Breast epithelium (tissue), 4 donors: ENCODE measurements at places on chromosomes 2 and 18. TPM values are rescaled to one million over a fixed set of nuclear protein-coding genes. Genes with fewer than 3 reads are reported as not detected.

The TLX2 gene
- total RNA-seq: not detected

The MPV17 gene
- 79.4 TPM for total RNA-seq

DNA sequence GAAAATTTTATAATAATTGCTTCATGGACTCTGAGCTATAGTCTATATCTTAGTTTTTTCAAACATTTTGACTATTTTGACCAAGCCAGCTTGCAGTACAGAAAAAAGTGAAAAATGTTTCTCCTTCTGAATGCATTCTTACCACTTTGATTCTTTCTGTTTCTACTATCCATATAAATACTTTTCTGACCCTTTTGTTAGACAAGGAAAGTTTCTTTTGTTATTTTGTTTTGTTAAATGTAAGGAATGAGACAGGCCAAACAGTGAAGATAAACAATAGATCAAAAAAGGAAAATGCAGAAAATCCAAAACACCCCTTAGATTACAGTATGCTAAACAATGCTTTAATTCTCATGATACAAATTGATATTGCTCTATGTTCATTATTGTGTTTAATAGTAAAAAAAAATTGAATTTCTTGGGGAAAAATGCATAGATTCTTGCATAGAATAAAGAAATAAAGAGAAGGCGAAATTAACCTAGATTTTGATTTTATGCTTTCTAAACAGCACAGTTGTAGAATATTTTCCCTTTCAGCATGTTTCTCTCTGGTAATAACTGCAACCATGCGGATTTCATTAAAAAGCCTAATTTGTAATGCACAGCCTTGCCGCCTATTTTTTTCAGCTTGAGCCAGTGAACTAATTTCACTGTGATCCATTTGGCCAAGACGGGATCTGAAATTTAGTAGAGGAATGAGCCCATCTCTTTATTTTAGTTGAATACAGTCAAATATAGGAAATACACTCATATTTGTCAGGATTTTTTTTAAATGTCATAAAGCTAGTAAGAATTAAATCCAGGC, 976 bp downstream of the TNFAIP6 start:
- DNase-seq: no peak

GRCh38 chr18:3279201-3280185, 17.6 kb downstream of the MYL12B start:
- no peak for DNase-seq

DNA sequence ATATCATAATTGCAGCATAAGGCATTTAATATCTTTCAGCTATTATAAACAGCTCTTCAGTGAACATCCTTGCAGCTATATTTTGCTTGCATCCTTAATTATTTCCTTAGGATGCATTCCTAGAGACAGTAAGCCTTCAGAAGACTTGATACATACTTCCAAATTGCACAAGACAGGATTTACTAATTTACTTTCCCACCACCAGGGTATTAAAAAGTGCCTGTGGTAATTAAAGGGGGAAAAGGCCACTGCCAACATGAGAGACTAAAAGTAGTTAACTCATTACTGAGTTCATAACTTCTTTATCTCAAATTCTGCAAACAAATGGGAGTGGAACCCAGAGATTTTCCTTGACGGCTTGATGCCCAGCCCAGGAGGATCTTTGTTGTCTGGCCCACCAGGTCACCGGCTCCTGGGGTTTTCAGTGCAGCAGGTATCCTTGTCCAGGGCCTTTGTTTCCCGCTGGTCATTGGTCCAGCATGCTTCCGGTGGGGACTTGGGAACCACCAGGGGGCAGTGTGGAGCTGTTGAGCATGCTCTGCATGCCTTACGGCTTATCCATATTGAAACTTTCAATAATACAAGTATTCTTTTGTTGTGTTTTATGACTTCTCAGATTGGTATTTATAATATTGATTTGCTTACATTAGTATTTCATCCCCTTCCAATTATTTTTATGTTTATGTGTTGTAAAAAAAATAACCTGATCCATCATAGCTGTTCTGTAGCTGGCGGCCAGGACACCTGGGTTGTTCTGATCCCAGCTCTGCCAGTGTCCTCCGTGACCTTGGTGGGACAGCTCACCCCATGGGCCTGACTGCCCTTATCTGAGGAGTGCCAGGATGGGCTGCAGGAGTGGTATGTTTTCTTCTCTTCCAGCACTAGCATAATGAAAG, 61.4 kb downstream of the TGOLN2 start:
- DNase-seq: no peak

- no peak for DNase-seq
Measured at GRCh38 chr2:118243031-118243430, 154.8 kb downstream of the INSIG2 start.

DNA sequence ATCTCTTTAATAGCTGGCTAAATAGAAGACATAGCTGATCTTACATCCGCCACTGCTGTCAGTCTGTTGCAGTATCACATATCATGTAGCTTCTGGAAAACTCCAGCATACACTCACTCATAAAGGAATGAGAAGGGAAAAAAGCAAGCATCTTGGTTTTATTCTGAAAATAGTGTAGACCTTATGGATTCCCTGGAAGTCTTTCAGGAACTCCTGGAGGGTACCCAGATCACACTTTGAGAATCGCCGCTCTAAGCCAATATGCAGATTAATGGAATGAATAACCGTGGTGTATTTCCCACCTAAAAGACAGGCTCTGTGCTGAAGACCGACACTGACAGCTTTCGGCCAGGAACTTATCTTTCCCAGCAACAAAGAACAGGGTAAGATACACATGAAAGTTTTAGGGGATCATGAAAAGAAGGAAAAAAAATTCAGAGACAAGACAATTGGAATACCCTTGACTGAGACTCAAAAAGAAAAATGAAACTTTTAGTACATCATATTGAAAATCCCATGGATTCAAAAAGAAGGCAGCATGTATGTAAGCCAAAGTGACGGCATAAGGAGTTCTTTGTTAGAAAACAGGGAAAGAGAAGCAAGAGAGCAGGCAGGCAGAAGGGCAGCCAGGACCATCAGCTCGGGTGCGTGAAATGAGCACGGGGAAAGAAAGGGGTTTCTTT, 56.4 kb upstream of the SEC11C start:
- no peak for DNase-seq

GRCh38 chr2:47551800-47552525, 149.0 kb downstream of the MSH2 start:
- DNase-seq: no peak

DNA sequence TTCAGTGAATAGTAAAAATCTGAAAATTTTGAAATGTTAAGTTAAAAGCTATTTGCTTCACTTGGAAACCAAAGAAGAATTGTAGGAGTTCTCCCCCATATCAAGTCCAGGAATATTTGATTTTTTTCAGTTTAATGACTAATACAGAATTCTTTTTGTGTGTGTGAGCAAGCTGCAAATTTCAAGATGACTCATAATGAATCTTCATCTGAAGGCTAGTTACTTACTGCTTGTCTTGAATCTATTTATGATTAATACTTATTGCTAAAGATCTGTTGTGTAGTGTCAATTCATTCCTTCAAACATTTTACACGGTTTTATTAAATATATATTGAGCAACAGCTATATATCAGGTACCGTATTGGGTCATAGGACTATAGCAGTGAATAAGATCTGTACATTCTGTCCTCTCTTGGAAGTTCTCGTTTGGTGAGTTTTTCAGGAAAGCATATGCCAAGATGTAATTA, 47.8 kb upstream of the CAVIN2 start:
- no peak for DNase-seq
